ENCODE measurements at places on chromosomes 7 and 10. TPM values are rescaled to one million over a fixed set of nuclear protein-coding genes. Genes with fewer than 3 reads are reported as not detected.

The NAT16 gene
- 0.84 TPM for total RNA-seq

DNA sequence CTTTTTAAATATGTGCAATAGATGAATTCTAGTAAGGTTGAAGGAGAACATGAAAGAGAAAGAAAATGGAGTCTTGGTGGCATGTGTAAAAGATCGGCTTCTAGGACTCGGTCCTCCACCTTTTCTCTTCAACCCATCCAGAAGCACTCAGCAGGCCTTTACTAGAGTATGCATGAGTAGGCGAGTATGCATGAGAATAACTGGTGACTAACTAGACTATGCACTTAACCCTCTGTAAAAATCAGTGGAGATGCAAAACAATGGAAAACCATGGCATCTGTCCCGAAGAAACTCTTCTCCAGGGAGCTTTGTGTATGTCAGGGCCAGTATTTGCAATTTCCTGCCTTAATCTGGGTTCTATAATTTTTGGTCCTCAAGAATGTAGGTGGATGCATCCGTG lies 40.0 kb upstream of the GRB10 start:
- no peak for DNase-seq

The TMEM178B gene
- total RNA-seq: 15.8 TPM

GRCh38 chr10:71388583-71389310 lies 8.0 kb upstream of the CDH23 start:
- DNase-seq: no peak

- DNase-seq: no peak
Observed at GRCh38 chr10:6694447-6695140, 114.5 kb upstream of the PRKCQ start.

GRCh38 chr7:27339478-27339877 lies 96.9 kb downstream of the EVX1 start:
- no peak for DNase-seq

- no peak for DNase-seq
Observed at GRCh38 chr7:104621321-104621720, 292.9 kb downstream of the LHFPL3 start.

DNA sequence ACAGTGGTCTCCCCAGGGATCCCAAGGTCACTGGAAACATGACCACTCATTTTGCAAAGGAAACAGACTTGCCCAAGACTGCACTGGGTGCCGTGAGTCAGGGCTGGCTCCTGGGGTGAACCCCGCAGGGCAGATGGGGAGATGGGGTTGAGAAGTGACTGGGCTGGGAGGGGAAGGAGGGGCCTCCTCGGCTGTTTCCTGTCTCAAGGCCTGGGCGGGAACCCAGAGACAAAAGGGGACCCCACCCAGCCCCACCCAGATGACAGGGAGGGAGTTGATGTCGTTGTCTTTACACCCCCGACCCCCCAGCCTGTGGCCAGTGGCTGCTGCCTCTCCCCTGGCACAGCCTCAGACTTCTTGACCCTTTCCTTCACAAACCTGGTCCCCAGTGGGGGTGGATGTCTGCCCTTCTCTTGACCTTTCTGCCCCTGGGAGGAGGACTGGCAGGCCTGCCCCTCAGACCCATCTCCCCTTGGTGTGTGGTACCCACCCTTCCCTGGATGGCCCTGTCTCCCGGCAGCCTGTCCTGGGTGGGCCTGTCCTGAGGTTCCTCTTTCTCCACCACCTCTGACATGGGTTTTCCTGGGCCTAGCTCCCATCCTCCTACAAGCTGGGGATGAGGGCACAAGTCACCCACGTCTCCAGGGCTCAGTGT lies 1.4 kb downstream of the MYO1G start:
- DNase-seq: no peak

DNA sequence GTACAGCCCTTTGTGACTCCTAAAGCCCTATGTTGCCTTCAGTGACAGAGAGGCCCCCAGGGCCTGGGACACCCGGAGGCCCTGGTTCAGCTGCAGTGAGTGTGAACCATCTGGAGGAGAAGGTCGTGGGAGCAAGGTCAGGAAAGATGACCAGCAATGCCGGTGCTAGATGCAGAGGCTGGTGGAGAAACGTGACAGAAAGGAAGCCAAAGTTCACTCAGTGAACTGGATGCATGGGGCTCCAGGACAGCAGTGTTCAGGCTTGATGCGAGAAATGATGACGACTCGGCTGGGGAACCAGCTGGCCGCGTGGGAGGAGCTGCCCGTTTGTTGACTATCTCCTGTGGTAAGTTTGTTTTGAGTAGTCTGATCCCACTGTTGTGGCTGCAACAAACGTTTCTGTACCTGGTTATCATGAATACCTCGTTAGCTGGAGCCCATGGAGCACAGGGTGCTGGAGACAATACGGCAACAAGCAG lies 54.1 kb upstream of the MKRN1 start:
- no peak for DNase-seq

The LIPF gene
- total RNA-seq: not detected

- DNase-seq: no peak
Observed at GRCh38 chr7:78448911-78449310, 650.3 kb downstream of the PHTF2 start.

GRCh38 chr7:44288381-44288685 lies 37.1 kb downstream of the CAMK2B start:
- DNase-seq: peak; percentile 43

Data from H1 (cell line).